Stimulated activated CD4-positive, alpha-beta T cell treated with anti-CD3 and anti-CD28 coated beads, Interleukin-1b, Interleukin-23, amount 100 ng/mL, for 1 hour (primary cell): ENCODE measurements at places on chromosomes 4 and X.

- no peak for DNase-seq
These were observed 21.6 kb downstream of the TSPAN6 start for GRCh38 chrX:100615005-100615404.

DNA sequence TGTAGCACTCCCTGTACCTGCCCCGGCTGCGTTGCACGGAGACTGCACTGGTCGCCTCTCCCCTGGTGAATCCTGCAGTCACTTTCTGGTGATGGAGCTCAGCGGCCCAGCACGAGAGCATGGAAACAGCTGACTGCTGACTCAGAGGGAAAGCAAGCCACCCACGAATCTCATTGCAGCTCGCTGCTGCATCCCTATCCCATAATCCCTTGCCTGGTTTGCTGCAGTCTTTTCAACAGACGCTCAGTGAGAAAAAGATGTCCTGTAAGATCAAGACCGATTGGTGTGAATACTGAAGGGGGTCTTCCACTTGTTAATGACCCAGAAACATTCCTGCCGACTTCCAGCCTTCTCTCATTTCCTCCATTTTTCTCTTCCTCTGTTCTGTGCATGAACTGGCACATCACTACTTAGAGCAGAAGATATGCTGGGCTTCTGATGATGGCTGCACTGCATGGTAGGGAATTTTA lies 52.9 kb downstream of the TRIM2 start:
- DNase-seq = peak; percentile 4

DNA sequence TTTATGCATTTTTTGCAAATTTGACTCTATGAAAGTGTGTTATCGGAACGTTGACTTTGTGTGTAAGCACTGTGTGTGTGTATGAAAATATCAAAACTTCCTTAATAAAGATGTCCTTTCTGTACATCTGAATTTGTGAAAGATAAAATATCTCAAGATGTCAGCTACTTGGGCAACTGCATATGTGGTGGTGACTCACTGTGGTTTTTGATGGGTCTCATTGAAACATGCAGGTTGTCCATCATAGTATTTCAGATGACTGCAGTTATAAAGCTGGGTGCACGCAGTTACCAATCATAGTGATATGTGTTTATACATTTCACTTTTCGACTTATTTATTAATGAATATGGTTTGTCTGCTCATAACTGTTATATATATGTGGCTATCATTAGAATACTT lies 19.7 kb upstream of the BBS12 start:
- no peak for DNase-seq

- DNase-seq = no peak
These were observed 51.2 kb downstream of the SMARCA1 start for GRCh38 chrX:129472116-129472515.

DNA sequence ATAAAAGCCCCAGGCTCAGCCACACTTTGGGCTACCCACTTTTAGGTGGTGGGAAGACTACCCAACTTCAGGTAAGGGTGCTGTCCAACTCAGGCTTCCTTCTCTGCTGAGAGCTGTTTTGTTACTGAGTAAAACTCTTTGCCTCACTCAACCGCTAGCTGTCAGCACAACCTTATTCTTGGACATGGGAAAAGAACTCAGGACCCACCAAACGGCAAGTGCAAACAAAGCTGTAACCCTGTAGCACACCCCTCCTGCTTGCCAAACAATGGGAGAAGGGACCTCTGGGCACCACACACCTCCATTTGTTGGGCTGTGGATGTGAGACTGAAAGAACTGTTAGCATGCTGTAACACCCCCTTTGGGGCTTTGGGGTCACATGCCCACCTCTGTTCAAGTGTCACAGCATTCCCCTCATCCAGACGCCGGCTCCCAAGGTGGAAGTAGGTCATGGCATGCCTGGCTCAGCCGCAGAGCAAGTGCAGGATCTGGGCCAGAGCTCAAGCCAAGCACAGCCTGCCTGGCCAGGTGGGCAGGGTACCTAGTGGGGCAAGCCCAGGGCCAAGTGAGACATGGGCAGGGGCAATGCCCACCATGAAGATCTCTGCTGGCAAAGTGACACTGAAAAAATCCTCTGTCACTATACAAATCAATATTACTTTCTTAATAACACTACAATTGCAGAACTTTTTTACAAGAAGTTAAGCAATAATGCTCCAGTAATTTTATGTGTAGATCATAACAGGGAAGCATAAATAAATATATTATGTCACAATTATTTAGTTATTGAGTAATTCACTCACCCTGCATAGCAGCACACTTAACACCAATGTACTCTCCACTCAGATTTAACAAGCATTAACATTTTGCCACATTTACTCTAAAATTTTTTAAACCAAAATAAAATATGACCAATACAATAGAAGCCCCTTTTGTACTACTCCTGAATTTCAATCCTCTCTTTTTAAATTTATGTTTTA lies 107.2 kb downstream of the TBCK start:
- no peak for DNase-seq

DNA sequence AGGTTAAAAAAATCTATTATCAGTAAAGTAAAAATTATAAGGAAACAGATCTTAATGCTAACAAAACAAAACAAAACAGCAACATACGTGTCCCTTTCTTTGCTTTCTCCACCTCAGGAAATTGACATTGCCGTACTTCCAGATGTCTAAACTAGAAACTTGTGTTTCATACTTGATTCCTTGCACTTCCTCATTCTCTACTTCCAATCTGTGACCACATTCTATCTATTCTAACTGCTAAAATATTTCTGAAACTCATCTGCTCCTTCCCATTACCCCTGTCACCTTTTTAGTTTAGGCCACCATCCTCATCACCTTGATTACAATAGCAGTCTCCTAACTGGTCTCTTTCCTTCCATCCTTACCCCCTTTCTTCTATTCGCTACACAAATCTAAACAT lies 22.5 kb upstream of the RPA4 start:
- DNase-seq = no peak

- no peak for DNase-seq
These were observed 807 bp downstream of the SEL1L3 start for GRCh38 chr4:25861951-25862410.

GRCh38 chr4:83067058-83067639 lies 32.2 kb downstream of the COPS4 start:
- DNase-seq = no peak

GRCh38 chr4:101855239-101855638 lies 64.7 kb downstream of the BANK1 start:
- DNase-seq = no peak

- no peak for DNase-seq
These were observed 55.9 kb downstream of the NPNT start for GRCh38 chr4:105951198-105951597.

GRCh38 chrX:111850975-111851374 lies 25.0 kb upstream of the TRPC5OS start:
- DNase-seq = no peak

DNA sequence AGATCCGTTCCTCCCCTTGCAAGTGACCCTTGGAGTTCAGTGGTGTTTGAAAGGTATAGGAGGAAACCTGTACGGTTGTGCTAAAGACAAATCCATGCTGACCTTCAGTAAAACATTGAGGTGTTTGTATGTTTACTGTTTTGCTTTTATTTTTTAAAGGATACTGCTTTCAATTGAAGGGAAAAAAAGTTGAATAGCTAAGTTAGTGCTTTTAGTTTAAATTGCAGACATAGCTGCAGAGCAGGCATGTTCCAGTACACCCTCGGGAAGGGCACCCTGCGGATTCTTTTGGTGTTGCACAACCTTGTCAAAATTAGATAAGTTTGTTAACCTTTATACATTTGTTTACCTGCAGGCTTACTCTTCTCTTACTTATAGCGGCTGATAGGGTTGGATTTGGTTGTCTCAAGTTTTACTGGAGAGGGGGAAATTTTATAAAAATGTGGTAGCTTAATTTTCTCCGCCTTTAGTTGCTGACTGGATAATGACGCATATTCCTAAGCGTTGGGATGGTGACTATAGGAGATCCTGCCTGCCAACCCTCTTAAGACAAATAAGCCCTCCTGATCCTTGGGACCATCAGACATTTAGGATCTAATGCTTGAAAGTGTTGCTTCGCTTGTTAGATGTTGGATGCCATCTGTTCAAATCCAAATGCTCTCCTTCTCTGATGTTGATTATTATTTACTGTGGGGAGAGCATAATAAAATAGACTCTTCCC lies 2.0 kb downstream of the RAPGEF2 start:
- no peak for DNase-seq

DNA sequence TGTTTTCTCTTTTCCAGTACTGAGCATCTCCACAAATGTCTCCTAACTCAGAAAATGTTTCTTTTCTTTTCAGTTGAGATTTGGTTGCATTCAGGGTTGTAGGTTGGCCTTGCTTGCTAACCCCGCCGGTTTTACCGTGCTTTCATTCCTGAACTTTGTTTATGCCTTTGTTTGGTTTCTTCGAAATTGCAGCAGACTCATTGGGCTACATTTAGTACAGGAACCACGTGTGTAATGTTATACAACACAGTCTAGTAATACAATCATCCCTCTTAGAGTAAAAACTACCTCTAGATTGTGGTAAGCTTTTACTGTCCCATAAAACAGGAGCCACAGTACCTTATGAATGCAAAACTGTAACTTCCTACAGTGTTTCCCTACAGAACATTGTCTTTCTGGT lies 57.9 kb downstream of the CCKAR start:
- DNase-seq = no peak

GRCh38 chrX:150870487-150871340 lies 27.8 kb downstream of the CD99L2 start:
- no peak for DNase-seq

DNA sequence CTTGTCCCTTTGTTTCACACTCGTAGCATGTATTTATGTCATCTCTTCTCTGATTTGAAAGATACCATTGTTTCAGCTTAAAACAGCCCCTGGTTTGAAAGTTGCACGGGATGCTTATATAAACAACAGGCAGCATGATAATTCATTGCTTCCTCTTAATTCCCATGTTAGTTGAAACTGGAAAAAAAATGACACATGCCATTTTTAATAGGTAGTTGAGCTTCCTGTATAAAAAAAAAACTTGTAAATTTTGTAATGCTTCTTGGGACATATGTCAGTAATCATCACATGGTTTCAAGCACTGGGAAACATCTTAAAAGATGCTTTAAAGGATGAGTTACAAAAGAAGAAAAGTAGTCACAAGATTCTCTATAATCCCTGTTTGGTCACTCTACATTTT lies 243.0 kb downstream of the PALLD start:
- no peak for DNase-seq

- DNase-seq = no peak
These were observed 39.8 kb upstream of the CXorf38 start for GRCh38 chrX:40687169-40687568.

DNA sequence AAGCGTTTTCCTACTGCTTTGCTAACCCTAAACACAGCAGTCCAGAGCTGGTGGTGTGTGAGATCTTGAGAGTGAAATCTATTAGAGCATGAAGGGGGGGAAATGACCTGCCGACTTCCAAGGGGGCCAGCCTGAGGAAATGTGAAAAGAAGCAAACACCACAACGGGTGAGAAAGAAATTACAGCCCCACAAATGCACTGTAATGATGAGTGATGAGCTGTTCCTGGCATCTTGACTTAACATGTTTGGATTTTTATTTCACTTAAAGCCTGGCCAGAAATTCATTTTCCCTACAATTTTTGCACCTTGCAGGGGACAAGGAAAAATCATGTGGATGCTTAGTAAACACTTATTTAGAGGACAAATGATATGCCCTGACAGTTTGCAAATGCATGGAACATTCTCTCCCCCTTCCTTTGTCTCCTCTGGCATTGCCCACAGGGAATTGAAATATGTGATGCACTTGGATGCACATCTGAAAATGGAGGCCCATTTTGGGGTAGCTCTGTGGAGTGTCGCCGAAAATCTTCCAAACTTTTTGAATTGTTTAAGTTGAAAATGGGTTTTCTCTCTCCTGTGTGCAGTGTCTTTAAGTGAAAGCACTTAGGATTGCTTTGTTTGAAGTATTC lies 84.3 kb upstream of the TMEM150C start:
- DNase-seq = no peak
